ENCODE measurements at places on chromosomes 6 and 20. TPM values are rescaled to one million over a fixed set of nuclear protein-coding genes. Genes with fewer than 3 reads are reported as not detected.

DNA sequence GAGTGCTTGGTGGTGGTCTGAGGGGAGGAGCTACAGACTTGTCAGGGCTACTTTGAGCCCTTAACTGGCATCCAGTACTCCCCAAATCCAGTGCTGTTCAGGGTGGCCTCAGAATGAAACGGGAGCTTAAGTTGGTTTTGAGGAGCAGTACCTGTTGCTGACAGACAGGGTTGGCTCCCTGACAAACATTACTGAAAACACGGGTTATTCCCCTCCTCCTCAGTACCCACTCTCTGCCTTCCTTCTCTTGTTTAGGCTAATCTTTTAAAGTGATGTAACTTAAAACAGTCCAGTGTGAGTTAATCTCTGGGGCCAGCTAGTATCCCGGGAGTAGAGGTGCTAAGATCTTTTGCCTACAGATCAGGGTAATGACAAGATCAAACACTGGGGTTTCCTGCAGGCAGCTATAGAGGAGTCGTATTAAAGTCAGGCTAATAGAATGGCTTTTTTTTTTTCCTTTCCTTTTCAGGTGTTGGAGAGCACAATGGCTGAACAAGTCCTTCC, 3.7 kb downstream of the TNFAIP3 start:
- DNase-seq = no peak

GRCh38 chr6:74755778-74756177, 450.1 kb downstream of the COL12A1 start:
- DNase-seq = no peak

GRCh38 chr6:144314003-144314485, 28.9 kb downstream of the UTRN start:
- DNase-seq = peak; percentile 27

- no peak for DNase-seq
These were observed 74.5 kb upstream of the CD2AP start for GRCh38 chr6:47403056-47403455.

- DNase-seq = no peak
These were observed 507.5 kb upstream of the MAP3K7 start for GRCh38 chr6:91094341-91094740.

GRCh38 chr6:133410638-133411435, 169.7 kb downstream of the EYA4 start:
- no peak for DNase-seq

- no peak for DNase-seq
These were observed 634.0 kb upstream of the PTCHD4 start for GRCh38 chr6:48744948-48745347.

GRCh38 chr20:41173161-41173721, 35.9 kb downstream of the PLCG1 start:
- peak; percentile 88 for DNase-seq

DNA sequence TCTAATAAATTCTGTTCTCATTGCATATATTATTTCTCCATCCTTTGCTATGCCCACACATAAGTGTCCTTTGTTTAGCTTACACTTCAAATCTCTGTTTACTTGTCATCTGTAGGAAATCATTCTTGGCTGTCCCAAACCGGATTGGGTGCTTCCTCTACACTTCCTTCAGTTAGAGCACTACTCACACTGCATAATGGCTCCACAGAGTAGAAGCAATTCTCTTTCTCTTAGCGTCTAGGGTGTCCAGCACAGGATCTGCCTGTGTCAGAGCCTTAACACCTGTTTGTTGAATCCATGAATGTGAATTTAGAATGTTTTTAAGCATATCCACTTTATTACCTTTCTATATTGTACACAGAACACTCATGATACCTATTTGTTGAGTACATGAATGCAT, 87.0 kb upstream of the BMP2 start:
- DNase-seq = no peak

DNA sequence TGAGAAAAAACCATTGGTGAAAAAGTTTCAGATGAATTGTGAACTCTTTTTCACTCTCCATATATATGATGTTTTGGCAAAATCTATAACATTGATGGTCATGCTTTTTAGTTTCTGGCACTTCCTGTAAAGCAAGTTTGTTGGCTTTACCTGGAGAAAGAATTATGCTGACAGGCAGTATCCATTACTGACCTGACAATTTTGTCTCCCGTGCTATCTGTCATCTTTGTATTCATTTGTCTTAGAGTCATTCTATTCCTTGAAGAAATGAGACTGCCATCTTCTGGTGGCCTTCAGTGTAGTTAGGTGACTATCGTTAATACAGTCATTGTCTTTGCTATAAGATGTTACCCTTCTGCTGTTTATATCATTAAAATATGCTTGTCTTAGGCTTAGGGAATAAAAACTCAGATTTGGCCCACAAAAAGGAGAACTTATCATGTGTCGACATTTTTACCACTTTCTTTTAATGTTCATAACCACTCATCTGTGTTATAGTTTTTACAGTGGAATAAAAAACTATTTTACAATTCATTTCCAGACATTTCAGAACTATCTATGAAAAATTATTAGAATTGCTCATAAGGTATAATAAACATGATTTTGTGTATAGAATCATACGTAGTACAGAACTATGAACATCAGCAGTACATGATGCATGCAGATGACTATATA, 707.0 kb downstream of the EPM2A start:
- DNase-seq = peak; percentile 21

DNA sequence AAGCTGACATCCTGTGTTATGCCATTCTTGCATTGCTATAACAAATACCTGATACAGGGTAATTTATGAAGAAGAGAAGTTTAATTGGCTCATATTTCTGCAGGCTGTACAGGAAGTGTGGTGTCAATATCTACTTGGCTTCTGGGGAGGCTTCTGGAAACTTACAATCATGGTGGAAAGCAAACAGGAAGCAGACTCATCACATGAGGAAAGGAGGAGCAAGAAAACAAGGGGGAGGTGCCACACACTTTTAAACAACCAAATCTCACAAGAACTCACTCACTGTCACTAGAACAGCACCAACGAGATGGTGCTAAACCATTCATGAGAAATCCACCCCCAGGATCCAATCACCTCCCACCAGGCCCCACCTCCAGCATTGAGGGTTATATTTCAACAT, 143.1 kb upstream of the GGTLC1 start:
- DNase-seq = no peak

DNA sequence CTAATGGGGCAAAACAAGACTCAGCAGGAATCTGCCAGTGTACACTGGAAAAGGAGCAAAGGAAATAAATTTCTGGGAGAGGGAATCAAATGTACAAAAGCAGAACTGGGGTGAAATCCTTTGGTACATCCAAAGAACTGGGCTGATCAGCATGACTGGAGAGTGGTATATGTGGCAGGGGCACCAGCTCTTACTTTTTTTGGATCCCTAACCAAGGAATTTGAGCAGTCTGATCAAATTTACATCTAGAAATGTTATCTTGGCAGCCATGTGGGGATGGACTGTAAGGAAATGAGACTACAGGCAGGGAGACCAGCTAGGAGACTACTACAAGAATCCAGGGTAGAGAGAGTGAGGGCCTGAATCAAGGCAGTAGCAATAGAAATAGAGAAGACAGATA, 1.2 kb upstream of the ZSCAN31 start:
- no peak for DNase-seq

DNA sequence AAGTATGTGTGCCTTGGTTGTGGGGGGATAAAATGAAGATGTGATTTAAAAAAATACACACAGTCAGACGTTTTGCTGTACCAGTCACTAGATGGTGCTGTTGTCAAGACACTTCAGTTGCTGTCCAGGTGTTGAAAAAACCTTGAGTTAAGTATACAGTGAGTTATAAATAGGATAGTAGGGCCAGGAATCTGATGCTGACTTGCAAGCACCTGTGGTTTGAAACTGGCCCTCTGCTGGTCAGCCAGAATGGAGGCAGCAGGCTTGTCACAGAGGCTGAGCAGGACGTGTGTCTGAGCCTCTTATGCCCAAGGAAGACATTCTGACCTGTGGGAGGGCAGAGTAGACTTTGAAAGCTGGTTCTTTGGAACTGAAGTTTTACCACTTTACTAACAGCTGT, 27.8 kb downstream of the RNF8 start:
- DNase-seq = peak; percentile 50

GRCh38 chr20:2475850-2476741, 5.5 kb upstream of the SNRPB start:
- DNase-seq = no peak

GRCh38 chr6:74161380-74161779, 465.4 kb downstream of the CD109 start:
- no peak for DNase-seq

DNA sequence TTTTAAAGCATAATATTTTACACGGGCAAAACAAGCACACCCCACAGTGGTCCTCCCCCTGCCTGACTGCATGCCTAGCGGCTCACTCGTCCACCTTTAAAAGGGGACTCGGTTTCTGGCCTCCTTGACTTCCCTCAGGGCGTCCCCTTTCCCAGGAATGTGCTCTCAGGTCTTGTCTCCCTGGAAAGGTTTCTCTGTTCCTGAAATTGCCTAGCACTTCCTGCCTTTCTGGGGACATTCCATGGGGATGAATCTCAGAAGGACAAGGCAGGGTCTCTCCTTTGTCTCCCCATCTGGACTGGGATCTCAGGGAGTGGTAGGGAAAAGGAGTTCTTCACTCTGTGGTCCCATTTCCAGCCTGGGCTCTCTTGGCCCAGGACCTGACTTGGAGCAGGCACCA, 4.9 kb downstream of the TCF15 start:
- no peak for DNase-seq

GRCh38 chr20:50348096-50348495, 157.5 kb downstream of the CEBPB start:
- DNase-seq = no peak

DNA sequence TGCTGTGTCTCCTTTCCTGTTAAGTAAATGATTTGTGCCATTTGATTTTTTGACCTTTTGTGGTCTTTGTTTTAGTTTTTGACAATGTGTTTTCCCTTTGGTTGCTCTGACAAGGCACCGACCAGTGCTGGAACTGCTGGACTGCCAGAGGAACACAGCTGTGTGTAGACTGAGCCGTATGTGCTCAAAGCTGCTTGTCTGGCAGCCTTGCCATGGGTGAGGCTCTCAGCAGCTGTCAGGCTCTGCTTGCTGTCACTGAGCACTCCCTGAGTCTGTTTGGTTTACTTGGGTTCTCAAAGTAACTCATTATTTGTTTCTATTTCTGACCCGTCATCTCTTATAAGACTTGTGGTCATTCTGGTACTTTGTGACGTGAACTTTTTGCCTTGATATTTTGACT, 15.1 kb upstream of the SNRPB start:
- DNase-seq = no peak

DNA sequence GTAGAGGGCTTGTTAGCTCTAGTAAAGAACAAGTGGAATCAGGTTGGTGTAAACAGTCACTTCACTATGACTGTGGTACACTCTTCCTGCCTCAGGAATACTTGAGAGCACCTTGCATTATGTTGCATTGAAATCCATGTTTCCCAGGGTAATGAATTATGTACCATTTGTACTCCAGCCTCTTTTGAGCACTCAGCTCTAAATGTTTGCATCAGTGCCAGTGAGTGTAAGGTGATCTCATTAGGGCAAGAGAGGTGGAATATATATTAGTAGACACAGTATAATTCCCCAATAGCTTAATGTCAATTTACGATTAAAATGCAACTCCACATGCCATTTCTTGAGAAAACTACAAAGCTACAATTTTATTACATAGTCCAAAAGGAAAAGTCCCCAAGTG, 319.6 kb upstream of the POU3F2 start:
- DNase-seq = no peak

DNA sequence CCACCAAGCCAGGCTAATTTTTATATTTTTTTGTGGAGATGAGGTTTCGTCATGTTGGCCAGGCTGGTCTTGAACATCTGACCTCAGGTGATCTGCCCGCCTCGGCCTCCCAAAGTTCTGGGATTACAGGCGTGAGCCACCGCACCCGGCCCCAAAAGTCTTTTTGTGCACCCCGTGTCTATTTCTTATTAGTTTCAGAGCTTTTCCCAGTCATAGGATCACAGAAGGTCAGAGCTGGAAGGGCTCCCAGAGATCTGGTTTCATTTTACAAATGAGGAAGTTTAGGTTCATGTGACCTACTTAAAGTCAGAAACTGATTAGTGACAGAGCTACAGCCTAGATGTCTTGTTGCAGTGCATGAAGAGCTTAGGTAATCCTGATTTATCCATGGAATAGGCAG, 1.6 kb upstream of the OGFRL1 start:
- peak; percentile 82 for DNase-seq

DNA sequence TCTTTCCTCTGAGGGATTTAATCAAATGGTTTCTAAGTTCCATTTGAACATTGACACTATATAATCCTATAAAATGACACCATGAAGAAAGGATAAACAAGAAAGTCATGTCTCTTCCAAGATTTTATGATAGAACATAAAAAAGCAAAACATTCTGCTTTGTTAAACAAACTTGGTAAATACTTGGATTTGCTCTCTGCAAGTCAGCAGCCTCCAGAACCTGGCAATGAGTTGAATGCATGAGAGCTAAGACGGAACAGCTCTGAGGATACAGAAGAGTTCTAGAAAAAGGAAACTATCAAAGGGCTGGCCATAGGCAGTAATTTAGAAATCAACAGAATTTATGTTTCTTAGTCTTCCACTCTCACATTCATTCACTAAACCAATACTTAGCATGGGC, 656.0 kb upstream of the ID4 start:
- DNase-seq = no peak

DNA sequence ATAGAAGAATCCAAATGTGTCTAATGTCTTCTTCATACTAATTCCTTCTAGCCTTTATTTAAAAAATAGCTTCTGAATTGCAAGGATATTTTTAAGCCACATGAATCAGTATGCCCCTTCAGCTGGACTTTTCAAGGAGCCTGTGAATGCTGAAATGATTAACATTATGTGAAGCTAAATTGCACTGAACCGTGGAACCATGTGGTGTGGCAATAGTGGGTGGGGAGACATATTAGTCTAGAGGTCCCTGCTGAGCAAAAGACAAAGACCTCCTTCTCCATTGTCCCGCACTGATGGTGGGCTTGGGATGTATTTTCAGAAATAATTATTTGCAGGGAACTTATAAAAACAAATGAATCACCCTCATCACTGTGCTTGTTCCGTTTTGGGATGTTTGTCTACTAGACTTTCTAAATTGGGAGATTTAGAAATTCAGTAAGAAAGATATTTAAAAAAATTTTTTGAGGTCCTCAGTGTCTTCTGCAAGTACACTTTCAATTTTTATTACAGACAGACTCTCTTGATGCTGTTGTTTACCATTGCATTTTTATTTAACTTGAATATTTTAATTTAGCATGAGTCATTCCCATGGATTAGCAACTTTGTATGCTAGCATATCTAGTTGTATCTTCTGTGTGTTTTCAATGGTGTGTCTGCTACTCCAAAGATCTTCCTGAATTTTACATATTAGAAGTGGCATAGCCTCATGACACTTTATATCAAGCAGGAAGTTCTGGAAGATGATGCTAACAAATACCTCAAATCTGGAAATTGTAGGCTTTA, 238.1 kb downstream of the LAMA2 start:
- DNase-seq = no peak

Gene PACSIN1
- 0.12 TPM for total RNA-seq

Gene TFAP2C
- total RNA-seq = 0.27 TPM

Gene LY6G6D
- not detected for total RNA-seq

Gene CRISP2
- total RNA-seq = not detected

Gene TUBB2B
- total RNA-seq = 31.6 TPM

Gene FLRT3
- not detected for total RNA-seq

Gene OR2W1
- not detected for total RNA-seq

Gene CTSA
- 28.9 TPM for total RNA-seq

Gene GLO1
- 476 TPM for total RNA-seq

Gene RCAN2
- not detected for total RNA-seq

Gene TBP
- total RNA-seq = 32.8 TPM

Data from G401 (cell line).